ENCODE measurements at places on chromosomes 4 and X.

- no peak for DNase-seq
Measured at GRCh38 chr4:89021684-89022083, 35.3 kb downstream of the FAM13A start.

- no peak for DNase-seq
Measured at GRCh38 chr4:101008503-101008902, 338.8 kb downstream of the PPP3CA start.

- no peak for DNase-seq
Measured at GRCh38 chr4:105014635-105015034, 132.0 kb upstream of the TET2 start.

DNA sequence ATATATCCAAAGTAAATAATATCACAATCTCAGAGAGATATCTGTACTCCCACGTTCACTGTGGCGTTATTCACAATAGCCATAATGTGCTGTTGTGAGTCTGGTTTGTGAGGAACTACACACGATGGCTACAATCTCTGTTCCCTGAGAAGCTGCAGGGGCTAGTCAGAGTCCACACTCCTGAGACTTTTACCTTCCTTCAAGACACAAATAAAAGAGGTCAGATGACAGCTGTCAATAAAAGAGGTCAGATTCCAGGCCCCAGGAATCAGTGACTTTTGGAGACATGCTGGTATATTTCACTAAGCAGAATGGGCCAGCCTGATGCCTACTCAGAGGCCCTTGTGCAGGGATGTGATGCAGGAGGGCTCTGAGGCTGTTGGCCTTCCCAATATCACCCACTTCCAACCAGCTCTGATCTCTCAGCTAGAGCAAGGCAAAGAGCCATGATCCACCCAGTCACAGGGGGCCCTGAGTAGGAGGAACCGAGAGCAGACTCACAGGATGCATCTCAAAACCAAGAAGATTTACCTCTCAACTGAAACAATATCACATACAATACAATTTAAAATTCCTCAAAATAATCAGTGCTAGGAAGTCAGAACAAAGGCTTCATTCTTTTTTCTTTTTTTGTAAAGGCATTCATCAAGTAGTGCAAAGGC lies 13.8 kb downstream of the FRYL start:
- no peak for DNase-seq

- DNase-seq = no peak
Measured at GRCh38 chrX:30679369-30679768, 26.1 kb downstream of the GK start.

GRCh38 chr4:74237425-74237966 lies 70.8 kb upstream of the EPGN start:
- no peak for DNase-seq

GRCh38 chr4:162274354-162274753 lies 110.6 kb upstream of the FSTL5 start:
- DNase-seq = no peak

DNA sequence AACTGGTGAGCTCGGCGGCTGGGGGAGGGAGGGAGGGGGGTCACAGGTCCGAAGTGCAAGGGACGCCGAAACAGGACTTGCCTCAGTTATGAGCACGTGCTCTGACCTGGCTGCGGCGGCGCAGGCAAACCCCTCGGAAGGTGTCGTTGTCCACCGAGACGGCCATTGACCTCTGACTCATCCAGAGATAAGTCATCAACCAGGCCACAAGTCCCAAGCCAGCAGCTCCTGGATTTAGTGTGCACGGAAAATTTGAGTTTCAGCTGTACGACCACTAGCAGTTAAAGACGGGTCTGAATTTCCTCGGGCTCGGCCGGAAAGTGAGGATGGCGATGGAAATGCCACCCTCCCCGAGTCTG lies 674 bp downstream of the SH3D19 start:
- no peak for DNase-seq

DNA sequence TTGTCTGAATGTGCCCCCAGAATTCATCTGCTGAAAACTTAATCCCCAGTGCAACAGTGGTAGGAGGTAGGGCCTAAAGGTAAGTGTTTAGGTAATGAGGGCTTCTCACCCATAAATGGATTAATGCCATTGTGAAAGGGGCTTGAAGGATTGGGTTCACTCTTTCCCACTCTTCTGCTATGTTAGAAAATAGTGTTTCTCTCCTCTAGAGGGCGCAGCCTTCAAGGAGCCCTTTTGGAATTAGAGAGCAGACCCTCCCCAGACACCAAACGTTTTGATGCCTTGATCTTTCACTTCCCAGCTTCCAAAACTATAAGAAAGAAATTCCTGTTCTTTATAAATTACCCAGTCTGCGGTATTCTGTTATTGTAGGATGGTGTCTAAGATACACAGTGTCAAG lies 706.4 kb downstream of the SMARCA1 start:
- DNase-seq = no peak

DNA sequence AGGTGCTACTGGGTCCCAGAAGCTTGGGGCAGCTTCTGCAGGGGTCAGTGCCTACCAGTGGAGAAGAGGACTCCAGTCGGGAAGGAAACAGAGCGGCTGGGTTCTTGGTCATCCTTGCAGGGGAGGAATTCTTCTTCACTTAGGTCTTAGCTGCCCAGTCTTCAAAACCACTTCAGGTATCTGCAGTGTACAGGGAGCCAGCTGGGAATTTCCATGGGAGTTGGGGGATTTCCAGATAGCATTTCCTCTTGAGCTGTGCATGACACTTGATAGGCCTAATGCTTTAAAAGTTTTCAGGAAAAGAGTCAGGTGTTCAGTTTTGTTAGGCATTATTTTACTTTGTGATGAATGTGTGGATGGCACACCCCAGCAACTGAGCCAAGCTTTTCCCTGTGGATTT lies 58.1 kb upstream of the ENPP6 start:
- no peak for DNase-seq

DNA sequence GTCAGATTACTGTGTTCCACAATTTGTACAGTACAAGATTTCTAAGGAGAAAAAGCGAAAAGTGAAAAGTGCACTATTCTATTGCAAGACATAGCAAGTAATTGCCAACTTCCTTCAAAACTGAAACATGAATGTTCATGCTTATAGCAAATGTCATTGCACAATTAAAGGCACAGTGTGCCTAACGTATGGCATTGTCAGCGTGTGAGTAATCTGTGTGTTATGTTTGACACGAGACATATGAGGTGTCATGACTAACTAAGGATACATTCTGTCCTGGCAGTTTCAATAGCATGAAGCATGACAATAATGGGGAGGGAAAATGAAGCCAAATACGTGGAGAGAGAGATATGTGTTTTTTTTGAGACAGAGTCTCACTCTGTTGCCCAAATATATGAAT lies 33.6 kb upstream of the TBC1D9 start:
- no peak for DNase-seq

DNA sequence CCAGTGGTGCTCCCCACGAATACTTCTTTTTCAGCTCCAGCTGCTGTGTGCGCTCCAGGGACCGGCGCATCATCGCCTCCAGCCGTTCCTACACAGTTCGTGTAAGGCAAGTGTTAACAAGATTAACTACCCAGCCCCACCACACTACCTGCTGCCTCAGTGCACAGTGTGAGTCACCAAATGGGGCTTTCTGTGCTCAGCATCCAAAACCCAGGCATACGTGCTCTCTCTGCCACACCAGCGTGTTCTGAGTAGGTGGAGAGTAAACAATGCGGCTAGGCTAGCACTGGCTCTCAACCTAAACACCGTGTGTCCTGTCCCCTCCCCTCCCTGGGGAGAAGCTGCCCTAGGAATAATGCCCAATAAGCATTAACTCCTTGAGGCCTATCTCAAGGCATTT lies 60.0 kb downstream of the MAP7D2 start:
- no peak for DNase-seq

DNA sequence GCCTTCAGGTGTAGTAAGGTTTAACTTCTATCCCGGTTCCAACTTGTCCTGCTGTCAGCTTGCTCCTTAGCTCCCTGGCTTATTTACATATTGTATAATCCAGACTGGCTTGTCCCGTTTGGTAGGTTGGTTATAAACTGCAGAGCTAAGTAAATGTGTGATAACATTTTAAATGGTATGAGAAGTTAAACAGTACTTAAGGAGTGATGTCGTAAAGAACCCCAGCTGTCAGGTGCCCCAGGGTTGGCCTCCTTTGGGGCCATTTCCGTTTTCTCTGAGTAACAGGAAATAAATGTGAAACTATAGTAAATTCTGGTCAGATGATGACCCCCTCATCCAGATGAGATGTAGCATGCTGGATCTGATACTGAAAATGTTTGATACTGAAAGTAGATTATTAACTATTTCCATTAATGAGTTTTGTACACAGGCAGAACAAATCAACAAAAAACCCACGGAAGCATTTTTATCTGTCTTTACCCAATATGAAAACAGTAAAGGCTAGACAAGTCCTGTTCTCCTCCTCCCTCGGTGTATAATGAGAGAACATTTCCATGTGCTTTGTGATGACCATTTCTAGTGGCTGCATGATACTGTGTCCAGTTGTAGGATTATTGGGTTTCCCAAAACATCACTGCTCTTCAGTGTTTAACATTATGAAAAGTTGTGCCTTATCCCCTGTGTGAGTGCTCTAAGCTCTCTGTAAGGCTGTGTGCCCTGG lies 22.4 kb downstream of the GAB1 start:
- DNase-seq = no peak

DNA sequence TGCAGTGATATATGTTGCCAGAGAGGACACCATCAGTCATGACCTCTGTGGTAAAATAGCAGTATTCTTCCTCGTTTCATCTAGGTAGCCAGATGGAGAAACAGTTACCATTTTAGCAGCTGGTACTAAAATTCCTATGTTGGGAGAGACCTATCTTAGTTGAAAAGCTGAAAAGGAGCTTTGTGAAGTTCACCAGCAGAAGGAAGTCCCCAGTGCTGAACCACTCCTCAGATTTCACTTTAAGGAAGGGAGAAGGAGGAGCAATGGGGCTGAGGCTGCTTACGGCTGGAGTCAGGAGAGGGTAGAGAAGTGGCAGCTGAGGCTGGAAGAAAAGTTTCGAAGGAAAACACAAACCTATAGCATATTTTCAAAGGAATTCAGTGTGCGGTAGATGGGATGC lies 103.7 kb downstream of the ATXN3L start:
- no peak for DNase-seq

GRCh38 chr4:153603258-153603657 lies 80.8 kb upstream of the TLR2 start:
- no peak for DNase-seq

DNA sequence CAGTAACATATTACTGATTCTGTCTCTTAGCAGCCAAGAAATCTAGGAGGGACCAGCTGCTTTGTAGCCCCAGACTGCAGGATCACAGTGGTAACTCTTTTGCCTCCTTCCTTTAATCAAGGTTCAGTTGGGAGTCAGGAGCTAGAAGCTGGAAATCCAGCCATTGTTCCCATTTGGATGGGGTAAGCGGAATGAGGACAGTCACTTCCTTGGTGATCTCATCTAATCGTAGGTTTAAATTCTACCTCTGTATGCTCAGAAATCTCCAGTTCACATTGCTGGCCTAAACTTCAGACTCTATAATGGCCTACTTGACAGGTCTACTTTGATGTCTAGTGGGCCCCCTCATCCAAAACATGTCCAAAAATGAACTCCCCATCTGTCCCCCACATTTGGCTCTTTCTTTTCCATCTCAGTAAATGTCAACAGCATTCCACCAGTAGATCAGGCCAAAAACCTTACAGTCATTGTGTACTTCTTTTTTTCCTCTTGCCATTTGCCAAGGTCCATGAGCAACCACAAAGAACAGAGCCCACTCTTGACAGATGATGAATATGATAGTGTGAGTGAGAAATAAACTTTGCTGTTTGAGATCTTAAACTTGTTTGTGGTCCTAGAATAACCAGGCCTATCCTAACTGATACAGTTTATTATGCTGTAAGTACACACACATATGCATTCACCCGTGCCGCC lies 40.1 kb downstream of the WWC2 start:
- no peak for DNase-seq

- no peak for DNase-seq
Measured at GRCh38 chr4:108742451-108743420, 20.1 kb downstream of the ETNPPL start.

- no peak for DNase-seq
Measured at GRCh38 chr4:141395246-141395830, 174.6 kb downstream of the ZNF330 start.

DNA sequence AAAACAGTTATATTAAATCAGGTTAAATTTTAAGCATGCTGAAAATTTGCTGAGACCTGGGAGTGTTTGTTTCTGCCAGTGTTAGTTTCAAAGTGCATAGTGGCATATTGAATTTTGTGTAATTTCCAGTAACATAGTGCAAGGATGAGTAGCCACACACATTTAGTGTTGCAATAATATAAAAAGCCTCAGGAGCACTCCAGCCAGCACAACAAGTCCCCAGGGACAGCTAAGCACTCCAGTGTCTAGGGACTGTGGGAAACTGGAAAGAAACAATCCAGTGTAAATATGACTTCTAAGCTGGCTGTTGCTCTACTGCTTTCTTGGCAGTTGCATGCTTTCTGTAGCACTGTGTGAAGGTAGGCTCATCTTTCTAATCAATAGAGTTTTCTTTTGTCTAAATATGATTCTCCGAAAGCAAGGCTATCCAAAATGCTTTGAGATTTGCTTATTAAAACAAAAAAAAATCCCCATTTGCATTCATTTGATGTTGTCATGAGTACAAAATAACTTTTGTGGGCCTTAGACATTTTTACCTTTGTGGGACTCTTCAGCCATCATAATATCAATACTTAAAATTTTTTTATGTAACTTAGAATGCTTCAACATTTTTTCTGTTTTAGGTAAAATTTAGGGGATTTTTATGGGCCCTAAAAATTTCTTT lies 24.2 kb upstream of the CXCL2 start:
- no peak for DNase-seq

GRCh38 chrX:13535376-13536165 lies 33.8 kb upstream of the EGFL6 start:
- DNase-seq = peak; percentile 3

All from hematopoietic multipotent progenitor cell treated with erythropoietin and hydrocortisone succinate and interleukin-3 and kit ligand, for 8 days (in vitro differentiated cells).